ENCODE measurements at places on chromosomes 7 and 10.

DNA sequence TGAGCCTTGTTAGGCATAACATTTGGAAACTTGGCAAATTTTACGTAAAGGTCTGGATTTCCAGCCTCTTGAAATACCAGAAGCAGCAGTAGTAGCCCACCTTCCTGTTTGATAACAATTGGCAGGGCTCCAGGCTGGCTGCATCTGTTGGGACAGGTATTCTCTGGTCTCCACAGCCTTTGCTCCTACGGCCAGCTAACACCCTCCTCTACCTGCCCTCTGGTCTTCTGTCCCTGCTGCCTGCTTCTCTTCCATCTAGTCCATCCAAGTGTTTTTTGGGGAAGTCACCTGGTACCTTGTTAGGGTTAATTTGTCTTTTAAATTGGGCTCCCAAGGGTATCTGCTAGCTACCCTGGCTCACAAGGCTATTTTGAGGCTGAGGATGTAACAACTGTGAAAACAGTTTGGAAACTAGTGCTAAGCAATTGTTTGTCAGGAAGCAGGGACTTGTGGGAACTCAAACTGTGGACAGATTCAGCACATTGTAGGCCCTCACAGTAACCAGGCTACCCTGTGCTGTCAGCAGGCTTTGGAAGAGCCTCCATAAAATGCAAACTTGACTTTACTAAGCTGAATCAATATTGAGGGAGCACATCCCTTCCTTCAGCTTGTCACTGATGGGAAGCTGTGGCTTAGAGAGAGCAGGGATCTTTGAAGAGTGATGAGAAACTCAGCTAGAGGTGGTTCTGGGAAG lies 8.5 kb downstream of the RPS24 start:
- DNase-seq, result no peak

- DNase-seq, result no peak
Measured at GRCh38 chr7:38723327-38723726, 92.2 kb upstream of the AMPH start.

- DNase-seq, result no peak
Measured at GRCh38 chr10:33336582-33337325, 2.3 kb upstream of the NRP1 start.

DNA sequence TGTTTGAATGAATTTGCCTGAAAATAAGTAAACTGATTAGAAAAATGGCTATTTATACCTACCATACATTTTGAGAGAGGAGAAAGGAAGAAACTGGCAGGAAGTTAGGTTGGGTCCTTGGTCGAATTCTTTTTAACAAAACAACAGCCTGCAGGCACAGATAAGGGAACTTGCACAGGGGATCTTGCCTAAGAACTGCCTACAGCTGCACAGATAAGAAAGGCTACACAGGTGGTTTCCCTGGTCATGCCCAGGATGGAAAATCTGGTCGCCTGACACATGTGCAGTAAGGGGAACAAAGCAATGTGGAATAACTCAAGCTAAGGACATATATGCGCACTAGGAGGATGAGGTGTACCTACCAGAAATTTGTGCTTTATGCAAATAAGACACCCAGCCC lies 732.1 kb upstream of the POT1 start:
- DNase-seq, result no peak

DNA sequence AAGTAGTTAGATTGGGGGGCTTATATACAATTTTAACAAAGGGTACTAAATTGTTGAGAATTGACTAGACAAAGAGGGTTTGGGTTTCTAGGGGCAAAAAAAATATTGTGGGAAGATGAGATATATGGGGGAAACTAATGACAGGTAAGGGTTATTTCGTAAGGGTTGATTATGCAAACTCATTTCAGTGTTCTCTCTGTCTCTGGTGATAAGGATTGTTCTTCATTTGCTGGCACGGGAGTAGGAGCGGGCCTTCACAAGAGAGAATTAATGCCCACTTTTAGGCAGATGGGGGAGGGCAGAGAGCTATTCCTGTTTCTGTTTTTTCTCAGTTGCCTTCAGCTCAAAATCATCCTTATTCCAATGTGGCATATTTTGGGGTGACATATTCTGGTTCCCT lies 258.4 kb downstream of the EXOC4 start:
- DNase-seq, result no peak

DNA sequence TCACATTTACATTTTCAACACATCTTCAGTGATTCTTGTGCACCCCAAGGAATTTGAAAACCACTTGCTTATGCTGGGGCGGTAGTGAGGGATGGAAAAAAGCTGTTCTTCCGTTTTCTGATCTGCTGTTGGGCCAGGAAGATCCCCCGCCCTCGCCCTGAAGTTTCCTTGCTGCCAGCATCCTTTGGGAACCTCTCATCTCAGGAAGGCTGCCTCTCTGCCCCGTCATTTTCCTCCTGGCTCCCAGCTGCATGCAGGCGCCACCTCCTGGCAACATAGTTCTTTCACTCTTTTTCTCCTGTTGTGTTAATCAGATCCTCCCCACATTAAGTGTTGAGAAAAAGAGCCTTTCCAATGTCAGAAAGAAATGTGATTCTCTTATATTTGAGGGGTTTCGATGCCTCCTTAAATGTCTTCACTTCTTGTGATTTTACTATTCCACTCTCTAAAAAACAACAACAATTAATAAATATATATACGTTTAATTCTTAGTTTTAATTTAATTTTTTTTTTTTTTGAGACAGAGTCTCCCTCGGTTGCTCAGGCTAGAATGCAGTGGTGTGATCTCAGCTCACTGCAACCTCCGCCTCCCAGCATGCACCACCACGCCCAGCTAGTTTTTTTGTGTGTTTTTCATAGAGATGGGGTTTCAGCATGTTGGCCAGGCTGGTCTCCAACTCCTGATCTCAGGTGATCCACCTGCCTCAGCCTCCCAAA lies 122.9 kb downstream of the RALA start:
- DNase-seq, result peak; percentile 18
